Lung microvascular endothelial cell (primary cell): ENCODE measurements at places on chromosomes 16 and 17. TPM values are rescaled to one million over a fixed set of nuclear protein-coding genes. Genes with fewer than 3 reads are reported as not detected.

The ADGRG1 gene
- total RNA-seq: 1.4 and 17.4 TPM in 2 replicates

The FAM83G gene
- 5.7 and 8.1 TPM in 2 replicates for total RNA-seq

The ARMC5 gene
- total RNA-seq: 8.7 and 17.3 TPM in 2 replicates

The HS3ST3A1 gene
- under 0.01 and 0.99 TPM in 2 replicates for total RNA-seq

The WFIKKN1 gene
- total RNA-seq: under 0.01 and 0.20 TPM in 2 replicates

The SCN4A gene
- total RNA-seq: under 0.01 TPM in 1 of 2 replicates, not detected in the other

The GRAP gene
- total RNA-seq: 201 and 267 TPM in 2 replicates

The ATP2A1 gene
- under 0.01 TPM in 2 replicates for total RNA-seq

The NDUFB10 gene
- 113 and 126 TPM in 2 replicates for total RNA-seq

The CEMP1 gene
- under 0.01 TPM in 1 of 2 replicates, not detected in the other for total RNA-seq

The C17orf100 gene
- 0.22 and 0.40 TPM in 2 replicates for total RNA-seq

The KRTAP9-2 gene
- total RNA-seq: not detected in 2 replicates

The TPSD1 gene
- total RNA-seq: not detected in 2 replicates

The RECQL5 gene
- total RNA-seq: 9.6 and 15.7 TPM in 2 replicates

The TBC1D3D gene
- under 0.01 and 0.40 TPM in 2 replicates for total RNA-seq

The ARHGDIG gene
- under 0.01 and 0.22 TPM in 2 replicates for total RNA-seq

The HSD17B1 gene
- 0.44 and 1.8 TPM in 2 replicates for total RNA-seq

The MT1F gene
- total RNA-seq: 0.20 and 1.3 TPM in 2 replicates

The KRTAP3-1 gene
- total RNA-seq: not detected in 2 replicates

The TLE7 gene
- not detected in 2 replicates for total RNA-seq

The MT1H gene
- total RNA-seq: not detected in 2 replicates

The CCL5 gene
- total RNA-seq: 0.20 and 0.65 TPM in 2 replicates

The C17orf113 gene
- 0.20 and 0.22 TPM in 2 replicates for total RNA-seq

The PPP1R1B gene
- total RNA-seq: not detected in 2 replicates

The GAS2L2 gene
- total RNA-seq: under 0.01 TPM in 1 of 2 replicates, not detected in the other

The LRRC46 gene
- not detected in 2 replicates for total RNA-seq

The KCNH6 gene
- under 0.01 and 0.20 TPM in 2 replicates for total RNA-seq

The HDAC5 gene
- total RNA-seq: 28.2 and 32.9 TPM in 2 replicates

The NUFIP2 gene
- total RNA-seq: 20.9 and 30.2 TPM in 2 replicates

The DERL2 gene
- total RNA-seq: 13.1 and 20.2 TPM in 2 replicates

The HS3ST4 gene
- total RNA-seq: not detected in 2 replicates

The SKAP1 gene
- 0.22 TPM in 1 of 2 replicates, not detected in the other for total RNA-seq

The TBC1D3H gene
- total RNA-seq: not detected in 2 replicates

The RNF43 gene
- under 0.01 TPM in 1 of 2 replicates, not detected in the other for total RNA-seq

The ZSWIM7 gene
- total RNA-seq: 14.2 and 15.3 TPM in 2 replicates

The CACNG3 gene
- not detected in 2 replicates for total RNA-seq

The SCARF1 gene
- 68.0 and 92.1 TPM in 2 replicates for total RNA-seq

The SAMD14 gene
- total RNA-seq: 3.2 and 3.5 TPM in 2 replicates
